ENCODE measurements at places on chromosomes 1 and 21. TPM values are rescaled to one million over a fixed set of nuclear protein-coding genes. Genes with fewer than 3 reads are reported as not detected.

DNA sequence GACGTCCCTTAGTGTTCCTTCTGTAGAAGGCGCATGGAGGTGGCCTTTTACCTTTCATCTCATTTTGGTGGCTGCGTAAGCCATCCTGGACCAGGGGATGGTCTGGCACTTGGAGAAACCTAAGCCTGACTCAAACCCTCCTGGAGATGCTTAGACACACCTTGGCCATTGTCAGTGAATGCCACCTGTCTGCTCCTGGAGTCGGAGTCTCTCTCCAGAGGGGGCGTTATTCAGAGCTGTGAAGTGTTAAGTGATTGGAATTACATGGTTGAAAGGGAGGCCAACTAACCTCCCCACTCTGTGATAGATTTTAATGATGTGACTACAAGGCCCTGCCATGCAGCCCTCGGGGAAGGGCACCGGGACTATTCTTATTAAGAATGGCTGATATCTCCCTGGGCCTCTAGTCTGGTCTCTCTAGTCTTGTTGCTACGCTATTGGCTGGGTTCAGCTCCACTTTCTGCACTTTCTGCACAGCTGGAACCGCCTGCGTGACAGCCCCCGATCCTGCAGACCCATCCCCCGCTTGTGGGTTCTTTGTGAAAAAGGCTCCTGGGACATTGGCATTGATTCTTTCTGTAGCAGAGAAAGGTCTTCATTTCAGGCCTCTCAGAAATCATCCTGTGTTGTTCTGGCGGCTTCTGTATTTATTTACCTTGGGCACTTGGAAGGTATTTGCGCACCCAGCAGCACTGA is 4.2 kb downstream of the RASSF5 start:
- no peak for DNase-seq

DNA sequence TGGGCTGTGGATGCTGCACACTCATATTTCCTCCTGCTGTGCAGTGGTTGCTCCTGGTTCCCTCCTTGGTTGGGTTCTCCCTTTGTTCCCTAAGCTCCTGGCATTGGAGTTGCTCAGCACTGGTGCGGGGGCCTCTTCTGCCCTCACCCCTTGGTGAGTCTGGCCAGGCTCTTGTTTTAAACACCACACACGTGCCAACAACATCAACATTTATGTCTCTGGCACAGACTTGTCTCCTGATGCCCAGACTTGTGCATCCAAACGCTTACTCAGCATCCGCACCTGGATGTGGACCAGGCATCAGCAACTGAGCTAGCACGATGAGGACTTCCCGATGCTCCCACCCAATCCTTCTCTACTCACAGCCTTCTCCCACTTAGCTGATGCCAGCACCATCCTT is 627.6 kb downstream of the NPHP4 start:
- DNase-seq, result no peak

- DNase-seq, result no peak
Observed at GRCh38 chr1:159675046-159675445, 39.3 kb downstream of the CRP start.

DNA sequence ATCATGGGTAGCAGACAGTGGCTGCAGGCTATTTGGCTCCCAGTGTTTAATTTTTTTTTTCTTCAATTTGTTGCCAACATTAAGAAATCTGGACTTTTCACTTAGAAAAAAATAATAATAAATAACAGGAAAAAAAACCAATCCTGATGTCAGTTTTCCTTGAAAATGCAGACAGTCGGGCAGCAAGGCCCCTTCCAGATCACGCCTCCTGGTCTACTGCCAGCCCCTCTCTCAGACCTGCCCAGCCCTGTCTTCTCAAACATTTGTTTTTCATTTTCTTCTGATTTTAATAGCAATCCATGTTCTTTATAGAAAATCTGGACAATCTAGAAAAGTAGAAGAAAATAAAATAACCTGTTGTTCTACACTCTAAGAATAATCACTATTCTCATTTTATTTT is 15.5 kb downstream of the IFNGR2 start:
- DNase-seq, result peak; percentile 72

DNA sequence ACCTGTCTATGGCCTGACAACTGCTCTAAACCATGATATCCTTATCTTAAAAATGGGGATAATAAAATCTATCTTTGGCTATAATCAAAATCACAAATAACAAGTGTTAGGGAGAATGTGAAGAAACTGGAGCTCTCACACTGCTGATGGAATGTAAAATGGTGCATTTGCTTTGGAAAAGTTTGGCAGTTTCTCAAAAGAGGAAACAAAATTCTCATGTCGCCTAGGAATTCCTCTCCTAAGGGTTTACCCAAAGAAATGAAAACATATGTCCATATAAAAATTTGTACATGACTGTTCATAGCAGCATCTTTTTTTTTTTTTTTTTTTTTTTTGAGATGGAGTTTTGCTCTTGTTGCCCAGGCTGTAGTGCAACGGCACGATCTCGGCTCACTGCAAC is 64.3 kb downstream of the ZNF281 start:
- no peak for DNase-seq

DNA sequence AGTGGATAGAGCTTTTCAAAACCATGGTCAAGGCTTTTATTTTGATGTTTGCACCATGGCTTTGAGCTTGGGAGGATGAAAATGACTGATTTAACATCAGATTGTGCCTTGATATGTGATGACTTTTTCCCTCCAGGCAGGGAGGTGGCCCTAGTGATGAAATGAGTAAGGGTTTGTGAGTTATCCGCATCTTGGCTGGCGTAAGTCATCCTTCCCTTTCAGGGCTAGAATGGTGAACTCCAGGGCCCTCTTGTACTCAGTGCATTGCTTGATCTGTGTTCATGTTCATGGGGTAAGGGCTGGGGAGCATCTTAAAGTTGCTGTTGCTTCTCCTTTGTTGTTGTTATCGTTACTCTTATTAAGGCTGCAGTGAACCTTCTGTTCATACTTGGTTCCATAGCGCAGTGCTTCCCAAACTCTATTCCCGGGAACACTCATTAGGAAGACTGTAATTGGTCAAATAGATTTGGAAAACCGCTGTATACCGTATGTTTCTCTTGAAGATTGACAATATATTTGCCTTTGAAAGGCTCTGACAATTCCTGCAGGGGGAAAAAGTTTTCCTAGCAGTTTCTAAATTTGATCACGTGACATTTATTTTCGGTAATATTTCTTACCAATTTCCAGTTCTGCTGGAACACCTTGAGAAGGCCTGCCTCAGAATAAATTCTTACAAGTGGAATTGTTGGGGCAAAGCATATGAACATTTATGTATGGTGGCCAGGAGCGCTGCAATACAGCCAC is 23.1 kb downstream of the GPR137B start:
- DNase-seq, result no peak

GRCh38 chr1:12776801-12777557 is 3.4 kb downstream of the PRAMEF12 start:
- DNase-seq, result no peak

GRCh38 chr1:145917595-145917994 is 922 bp downstream of the PEX11B start:
- no peak for DNase-seq

DNA sequence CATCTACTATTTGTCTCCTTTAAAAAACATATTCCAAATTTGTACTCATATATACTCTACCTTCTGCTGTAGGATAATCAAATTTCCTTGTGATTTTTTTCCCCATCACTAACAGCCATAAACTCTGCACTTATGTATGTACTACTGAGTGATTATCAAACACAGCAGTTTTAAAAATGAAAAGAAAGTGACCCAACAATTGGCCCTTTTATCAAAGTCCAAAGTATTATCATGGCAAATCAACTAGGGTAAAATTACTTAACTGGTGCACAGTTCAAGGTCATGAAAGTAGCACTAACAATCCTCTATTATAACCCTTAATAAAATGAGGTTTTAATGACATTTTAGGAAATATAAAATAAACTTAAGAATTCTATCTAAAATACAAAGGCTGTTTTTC is 11.6 kb downstream of the ANGPTL3 start:
- DNase-seq, result no peak

DNA sequence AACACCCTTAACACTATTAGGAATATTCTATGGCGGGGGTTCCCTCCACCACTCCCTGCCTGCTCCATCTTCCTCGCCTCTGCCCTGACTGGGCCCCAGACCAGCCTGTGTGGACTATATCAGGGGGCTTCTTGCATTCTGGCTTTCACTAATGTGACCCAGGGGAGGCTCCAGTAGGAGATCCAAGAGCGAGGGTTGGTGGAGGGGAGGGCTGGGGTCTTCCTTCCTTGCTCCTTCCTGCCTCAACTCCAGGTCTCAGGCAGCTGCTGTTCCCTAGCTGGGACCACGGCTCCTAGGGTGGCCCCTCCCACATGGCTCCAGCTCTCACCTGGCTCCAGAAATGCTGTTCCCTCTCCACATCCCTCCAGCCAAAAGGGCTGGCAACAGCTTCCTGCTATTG is 257.4 kb downstream of the MATN1 start:
- DNase-seq, result no peak

DNA sequence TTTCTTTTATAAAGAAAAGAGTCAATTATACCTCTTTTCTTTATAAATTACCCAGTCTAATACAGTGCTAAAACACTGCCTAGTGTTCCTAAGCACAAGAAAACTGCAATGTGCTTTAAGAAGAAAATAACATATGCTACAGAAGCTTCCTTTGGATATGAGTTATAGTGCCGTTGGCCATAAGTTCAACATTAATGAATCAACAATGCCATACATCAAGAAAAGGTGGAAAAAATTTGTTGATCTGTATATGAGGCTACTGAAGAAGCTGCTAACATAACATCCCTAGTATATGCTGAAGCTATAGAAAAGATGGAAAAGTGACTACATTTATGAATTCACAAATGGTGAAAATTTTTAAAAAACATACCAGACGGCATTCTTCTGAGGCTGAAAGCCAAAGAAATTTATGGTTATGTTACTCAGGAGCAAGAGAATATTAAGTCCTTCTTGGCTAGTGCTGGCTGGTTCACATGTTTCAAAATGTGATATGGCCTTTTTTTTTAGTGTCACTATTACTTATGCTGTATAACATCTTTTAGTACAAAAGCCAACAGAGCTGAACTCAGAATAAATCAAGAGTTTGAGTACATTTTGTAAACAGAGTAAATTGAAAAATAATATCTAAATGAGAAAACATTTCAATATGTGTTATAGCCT is 743.2 kb upstream of the RGS18 start:
- DNase-seq, result no peak

DNA sequence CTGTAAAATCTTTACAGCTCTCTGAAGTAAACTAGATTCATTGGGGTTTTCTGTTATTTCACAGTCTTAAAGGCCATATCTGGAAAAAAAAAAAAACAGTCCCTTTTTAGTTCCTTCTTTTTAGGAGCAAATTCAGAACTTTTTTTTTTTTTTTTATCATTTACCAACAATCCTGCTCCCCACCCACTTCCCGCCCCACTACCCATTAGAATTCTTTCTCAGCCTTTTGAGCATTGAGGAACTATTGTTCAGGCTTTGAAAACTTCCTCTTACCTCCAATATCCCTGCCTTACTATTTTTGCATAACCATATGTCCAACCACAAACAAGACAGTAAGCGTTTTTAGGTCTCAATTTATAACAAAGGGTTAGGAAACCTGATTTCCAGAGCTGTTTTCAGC is 330.1 kb downstream of the PLPP3 start:
- DNase-seq, result peak; percentile 28

GRCh38 chr1:62800825-62801306 is 16.9 kb downstream of the ATG4C start:
- DNase-seq, result no peak

DNA sequence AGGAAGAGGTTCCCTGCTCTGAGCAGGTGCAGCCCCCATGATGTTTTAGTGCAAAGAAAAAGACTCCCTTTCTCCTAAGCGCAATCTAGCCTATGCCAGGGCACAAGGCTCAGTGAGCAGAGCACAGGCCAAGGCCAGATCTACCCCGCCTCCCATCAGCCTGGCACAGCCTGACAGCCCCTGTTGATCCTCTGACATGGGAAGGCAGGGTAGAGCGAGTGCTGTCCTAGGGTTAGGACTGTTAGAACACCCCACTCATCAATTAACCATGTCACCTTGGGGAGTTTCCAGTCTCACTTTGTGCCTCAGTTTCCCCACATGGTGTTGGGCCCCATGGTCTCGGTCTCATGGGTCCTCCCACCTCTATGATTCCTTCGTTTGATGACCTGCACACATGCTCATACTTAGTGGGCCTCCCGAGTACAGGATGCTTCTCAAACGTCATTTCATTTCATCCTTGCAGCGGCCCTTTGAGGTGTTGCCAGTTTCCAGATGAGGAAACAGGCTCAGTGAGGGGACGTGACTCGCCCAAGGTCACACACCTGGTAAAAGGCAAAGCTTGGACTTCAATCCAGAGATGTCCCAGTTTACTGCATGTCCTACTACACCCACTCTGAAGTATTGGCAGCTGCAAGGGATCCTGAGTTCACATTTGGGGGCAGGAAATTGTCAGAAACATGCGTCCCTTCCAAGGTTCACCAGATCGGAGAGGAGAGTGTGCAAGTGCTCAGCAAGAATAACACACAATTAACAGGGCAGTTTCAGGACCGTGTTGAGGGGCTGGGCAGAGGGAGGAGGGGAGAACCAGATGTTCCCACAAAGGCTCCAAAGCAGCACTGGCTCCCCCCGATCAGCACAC is 213.3 kb downstream of the TRABD2B start:
- no peak for DNase-seq

- DNase-seq, result no peak
Observed at GRCh38 chr1:42168763-42169162, 4.2 kb upstream of the GUCA2A start.

GRCh38 chr1:204261746-204262505 is 48.1 kb upstream of the GOLT1A start:
- DNase-seq, result no peak

- DNase-seq, result no peak
Observed at GRCh38 chr1:228313536-228314277, 92.9 kb downstream of the TRIM11 start.

DNA sequence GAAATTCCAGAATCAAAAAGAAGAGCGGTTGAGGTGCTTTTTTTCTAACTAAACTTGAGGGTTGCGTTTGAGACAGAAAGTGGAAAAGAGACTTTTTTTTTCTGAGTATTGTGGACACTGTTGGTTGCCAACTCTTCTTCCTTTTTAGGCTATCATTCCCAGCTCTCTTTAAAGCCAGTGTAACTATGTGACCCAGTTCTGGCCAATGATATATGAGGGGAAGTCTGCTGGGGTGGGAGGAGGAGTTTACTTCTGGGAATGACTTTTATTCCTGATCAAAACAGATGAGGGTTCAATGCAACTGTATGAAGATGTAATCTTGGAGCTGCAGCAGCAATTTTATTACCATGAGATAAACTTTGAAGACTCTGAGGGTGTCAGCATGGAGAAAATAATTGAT is 17.3 kb upstream of the NMNAT2 start:
- no peak for DNase-seq

- DNase-seq, result no peak
Observed at GRCh38 chr21:41885341-41886024, 6.3 kb upstream of the PRDM15 start.

DNA sequence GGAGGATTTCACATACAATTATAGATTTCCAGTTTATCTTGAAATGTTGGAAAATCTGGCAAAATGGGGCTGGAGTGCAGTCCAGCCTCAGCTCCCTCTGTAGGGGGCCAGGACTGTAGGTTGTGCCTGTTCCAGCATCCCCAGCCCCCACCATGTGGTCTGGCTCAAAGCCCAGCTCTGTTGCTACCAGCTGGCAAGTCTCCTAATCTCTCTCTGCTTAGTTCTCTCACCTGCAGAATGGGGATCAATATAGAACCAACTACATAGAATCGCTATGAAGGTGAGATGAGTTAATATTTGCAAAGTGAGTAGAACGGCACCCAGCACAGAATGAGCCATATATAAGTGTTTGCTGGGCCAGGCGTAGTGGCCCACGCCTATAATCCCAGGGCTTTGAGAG is 50.0 kb upstream of the TARDBP start:
- DNase-seq, result no peak

The EXTL1 gene
- 1.3 TPM for total RNA-seq

The ARHGEF16 gene
- total RNA-seq, result 2.3 TPM

The PDC gene
- total RNA-seq, result not detected

The KRTAP8-1 gene
- total RNA-seq, result not detected

The CFHR1 gene
- 0.21 TPM for total RNA-seq

The EPRS1 gene
- total RNA-seq, result 63.0 TPM
